ENCODE measurements at places on chromosomes 12 and 14. TPM values are rescaled to one million over a fixed set of nuclear protein-coding genes. Genes with fewer than 3 reads are reported as not detected.

The CEBPE gene
- total RNA-seq, result not detected

The TRHDE gene
- under 0.01 TPM for total RNA-seq

The DAZAP2 gene
- total RNA-seq, result 155 TPM

The UNC79 gene
- under 0.01 TPM for total RNA-seq

The WSB2 gene
- 116 TPM for total RNA-seq

The TRPV4 gene
- 1.4 TPM for total RNA-seq

The LRP1-AS gene
- not detected for total RNA-seq

GRCh38 chr12:57173089-57173488 lies 25.7 kb upstream of the LRP1-AS start:
- DNase-seq, result peak; percentile 44

DNA sequence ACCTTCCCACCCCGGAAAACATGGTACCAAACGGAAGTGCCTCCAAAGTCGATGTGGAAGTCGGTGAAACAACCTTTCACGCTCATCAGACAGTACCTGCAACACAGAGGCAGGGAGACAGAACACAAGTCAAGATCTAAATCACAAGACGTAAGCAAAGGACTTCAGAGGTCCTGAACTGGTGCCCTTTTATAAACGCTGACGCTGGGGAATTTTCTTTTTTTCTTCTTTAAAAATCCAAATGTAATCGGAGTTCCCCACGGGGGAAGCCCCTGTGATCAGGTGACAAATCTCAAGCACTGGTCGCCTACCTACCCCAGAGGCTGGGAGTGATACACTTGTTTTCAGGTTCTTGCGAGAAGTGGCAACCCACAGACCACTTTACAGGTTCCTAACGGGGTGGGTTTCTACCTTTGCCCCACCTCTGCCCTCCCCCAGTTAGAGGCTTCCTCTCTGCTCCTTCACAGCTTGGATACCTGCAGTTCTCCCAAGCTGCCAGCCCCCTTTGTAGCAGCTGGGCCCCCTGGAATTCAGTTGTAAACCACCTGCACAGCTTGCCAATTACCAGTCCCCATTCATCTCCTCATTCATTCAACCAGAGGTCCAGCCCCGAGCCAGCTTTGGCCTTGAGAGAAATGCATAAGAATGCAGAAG lies 46.2 kb downstream of the KDM2B start:
- no peak for DNase-seq

DNA sequence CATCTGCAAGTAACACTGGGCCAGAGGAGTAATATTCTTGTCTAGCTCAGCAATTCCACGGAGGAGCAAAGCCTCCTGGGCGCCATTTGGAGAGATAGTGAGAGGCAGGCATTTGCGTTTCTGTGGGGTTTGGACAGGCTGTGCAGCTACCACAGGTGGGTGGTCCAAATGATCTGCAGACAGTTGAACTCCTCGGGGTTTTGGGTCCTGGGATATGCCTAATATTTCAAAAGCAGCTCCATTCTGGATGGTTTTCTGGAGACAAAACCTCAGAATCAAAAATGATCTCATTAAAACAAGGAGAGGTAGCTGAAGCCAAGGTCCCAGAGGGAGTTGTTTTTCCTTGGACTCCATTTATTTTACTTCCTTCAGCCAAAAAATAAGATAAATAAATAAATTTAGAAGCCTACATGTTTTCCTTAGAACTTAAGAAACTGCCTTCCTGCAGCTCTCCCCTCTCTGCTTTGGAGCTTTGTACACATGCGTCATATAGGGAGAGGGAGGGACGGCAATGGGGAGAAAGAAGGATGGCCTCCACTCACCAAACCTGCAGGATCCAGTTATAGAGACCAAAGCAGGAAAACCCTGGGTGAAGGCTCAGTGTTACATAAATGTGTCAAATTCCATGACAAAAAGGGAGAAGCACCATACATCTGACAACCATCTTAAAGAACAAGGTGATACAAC lies 227.3 kb upstream of the DAAM1 start:
- no peak for DNase-seq

- DNase-seq, result no peak
Measured at GRCh38 chr14:106039400-106039799, 513.0 kb downstream of the TMEM121 start.

- no peak for DNase-seq
Measured at GRCh38 chr14:31578792-31579501, 17.7 kb downstream of the NUBPL start.

GRCh38 chr12:123532808-123533649 lies 490 bp downstream of the RILPL1 start:
- DNase-seq, result peak; percentile 58

GRCh38 chr12:122886161-122886560 lies 9.8 kb downstream of the VPS37B start:
- no peak for DNase-seq

GRCh38 chr12:125014526-125014925 lies 21.1 kb downstream of the BRI3BP start:
- DNase-seq, result no peak

DNA sequence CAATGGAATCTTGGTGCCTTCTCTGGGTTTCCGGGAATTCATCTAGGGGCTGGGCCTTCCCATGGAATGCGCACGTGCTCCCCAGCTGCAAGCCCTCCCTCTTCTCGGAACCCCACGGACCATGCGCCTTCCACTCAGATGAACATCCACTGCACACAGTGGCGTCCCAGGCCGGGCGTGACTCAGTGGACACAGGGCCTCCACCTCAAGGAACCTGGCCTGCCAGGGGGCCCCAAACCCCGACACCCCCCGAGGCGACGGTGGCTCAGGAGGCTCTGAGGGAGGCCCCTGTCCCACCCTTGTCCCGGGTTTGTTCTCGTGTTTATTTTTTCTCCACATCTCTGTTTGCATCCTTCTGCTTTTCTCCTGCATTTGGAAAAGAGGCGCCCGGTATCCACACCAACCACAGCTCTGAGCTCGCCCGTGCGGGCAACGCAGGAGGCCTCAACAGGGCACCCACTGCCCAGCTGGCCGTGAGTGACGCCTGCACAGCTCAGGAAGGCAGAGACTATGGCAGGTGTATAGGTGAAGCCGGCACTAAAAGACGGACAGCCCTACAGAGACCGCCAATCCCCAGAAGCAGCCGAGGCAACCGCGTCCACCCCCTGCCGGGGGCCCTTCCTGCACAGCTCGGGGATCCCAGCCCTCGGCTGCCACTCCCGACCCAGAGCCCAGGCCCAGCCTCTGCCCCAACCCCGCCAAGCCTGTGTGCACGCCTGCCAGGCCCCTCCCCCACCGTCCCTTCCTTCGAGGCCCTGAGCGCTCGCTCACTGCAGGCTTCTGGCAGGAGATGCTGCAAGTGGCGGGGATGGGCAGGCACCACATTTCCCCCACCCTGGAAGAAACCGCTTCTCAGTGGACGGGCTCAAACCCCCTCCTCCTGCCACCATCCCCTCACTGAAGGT lies 23.8 kb upstream of the GALNT9 start:
- no peak for DNase-seq

- DNase-seq, result no peak
Measured at GRCh38 chr14:33356181-33356580, 417.5 kb downstream of the NPAS3 start.

DNA sequence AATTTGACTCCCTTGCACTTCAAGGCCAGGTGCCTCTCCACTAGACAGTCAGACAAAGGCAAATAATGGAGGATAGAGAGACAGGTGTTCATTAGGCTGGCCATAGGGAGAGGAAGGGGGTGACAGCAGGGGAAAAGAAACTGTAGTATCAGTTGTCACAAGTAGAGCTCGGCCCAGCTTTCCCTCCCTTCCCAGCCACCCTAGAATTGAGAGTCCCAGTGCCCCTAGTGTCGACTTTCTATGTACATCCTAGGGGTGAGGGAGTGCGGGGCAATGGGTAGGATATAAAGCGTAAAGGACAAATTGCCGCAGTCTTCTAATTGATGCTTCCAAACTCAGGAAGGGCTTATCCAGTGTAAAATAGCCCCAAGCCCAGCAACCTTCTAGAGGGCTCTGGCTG lies 39.0 kb downstream of the BAZ2A start:
- DNase-seq, result no peak

- no peak for DNase-seq
Measured at GRCh38 chr12:129827102-129827865, 76.5 kb downstream of the TMEM132D start.

DNA sequence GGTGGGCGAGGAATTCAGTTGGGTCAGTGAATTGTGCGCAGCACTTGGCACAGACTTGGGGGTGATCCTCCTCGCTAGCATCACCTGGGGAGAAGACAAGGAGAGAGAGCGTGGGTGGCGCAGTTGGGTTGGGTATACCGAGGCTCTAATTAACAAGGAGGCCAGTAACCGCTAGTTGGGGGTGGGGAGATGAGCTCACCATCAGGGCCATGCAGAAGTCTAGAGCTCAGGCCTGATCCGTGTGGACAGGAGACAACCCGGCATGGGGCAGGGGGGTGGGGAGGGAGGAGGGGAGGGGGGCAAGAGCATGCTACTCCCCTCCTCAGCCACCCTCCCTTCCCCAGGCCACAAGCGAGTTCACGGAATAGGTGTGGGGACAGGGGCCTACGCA lies 580 bp downstream of the SALL2 start:
- no peak for DNase-seq

GRCh38 chr14:104586832-104587620 lies 7.5 kb downstream of the C14orf180 start:
- no peak for DNase-seq

DNA sequence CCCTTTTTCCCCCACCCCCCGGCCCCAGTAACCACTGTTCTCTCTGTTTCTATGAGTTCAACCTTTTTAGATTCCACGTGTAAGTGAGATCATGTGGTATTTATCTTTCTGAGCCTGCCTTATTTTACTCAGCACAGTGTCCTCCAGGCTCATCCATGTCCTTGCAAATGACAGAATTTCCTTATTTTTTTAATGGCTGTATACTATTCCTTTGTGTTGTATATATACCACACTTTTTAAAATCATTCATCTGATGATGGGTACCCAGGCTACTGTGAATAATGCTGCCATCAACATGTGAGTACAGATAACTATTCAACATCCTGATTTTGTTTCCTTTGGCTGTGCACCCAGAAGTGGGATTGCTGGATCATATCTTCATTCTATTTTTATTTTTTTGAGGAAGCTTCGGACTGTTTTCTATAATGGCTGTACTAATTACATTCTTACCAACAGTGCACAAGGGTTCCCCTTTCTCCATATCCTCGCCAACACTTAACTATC lies 54.7 kb downstream of the DDX51 start:
- DNase-seq, result peak; percentile 42

DNA sequence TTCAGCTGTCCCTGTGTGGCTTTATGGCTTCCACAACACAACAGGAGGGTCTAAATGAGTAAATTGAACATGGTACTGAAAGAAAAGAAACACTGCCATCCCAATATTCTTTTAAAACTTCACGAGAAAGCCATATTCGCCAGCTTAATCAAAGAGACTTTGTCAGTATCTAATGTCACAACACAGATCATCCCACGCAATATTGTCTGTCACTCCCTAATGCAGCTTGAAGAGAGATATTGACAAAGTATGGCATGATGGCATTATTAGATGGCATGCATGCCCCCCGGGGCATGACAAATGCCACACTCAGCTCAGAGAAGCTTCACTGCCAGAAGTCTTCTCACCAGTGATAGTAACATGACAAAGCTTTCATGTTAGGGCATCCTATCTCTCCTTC lies 197.8 kb downstream of the TTC8 start:
- DNase-seq, result no peak

- DNase-seq, result peak; percentile 16
Measured at GRCh38 chr12:20434996-20435395, 66.7 kb downstream of the PDE3A start.

DNA sequence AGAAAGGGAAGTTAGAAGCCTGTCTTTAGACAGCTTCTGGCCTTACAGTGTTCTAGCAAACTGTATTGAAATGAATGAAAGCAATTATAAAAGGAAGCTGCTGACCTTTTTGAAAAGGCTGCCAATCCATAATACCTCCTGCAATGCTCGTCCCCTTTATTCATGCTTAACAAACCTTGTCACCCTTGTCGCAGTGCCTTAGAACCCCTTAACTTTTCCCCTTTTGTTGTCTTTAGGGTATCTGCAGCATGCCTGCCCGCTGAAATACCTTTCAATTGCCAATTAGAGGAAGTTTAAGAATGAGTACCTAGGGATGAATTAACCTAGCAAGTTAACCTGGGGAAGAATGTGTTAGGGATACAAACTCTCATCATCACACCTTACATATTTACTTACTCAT lies 731.2 kb downstream of the RERGL start:
- DNase-seq, result no peak

- no peak for DNase-seq
Measured at GRCh38 chr14:84592770-84593169, 937.2 kb upstream of the FLRT2 start.

GRCh38 chr14:77124345-77125280 lies 17.0 kb downstream of the ZDHHC22 start:
- DNase-seq, result peak; percentile 69

GRCh38 chr14:21136024-21136423 lies 19.8 kb downstream of the OR5AU1 start:
- no peak for DNase-seq

GRCh38 chr14:64717870-64718269 lies 13.6 kb downstream of the PLEKHG3 start:
- DNase-seq, result no peak

DNA sequence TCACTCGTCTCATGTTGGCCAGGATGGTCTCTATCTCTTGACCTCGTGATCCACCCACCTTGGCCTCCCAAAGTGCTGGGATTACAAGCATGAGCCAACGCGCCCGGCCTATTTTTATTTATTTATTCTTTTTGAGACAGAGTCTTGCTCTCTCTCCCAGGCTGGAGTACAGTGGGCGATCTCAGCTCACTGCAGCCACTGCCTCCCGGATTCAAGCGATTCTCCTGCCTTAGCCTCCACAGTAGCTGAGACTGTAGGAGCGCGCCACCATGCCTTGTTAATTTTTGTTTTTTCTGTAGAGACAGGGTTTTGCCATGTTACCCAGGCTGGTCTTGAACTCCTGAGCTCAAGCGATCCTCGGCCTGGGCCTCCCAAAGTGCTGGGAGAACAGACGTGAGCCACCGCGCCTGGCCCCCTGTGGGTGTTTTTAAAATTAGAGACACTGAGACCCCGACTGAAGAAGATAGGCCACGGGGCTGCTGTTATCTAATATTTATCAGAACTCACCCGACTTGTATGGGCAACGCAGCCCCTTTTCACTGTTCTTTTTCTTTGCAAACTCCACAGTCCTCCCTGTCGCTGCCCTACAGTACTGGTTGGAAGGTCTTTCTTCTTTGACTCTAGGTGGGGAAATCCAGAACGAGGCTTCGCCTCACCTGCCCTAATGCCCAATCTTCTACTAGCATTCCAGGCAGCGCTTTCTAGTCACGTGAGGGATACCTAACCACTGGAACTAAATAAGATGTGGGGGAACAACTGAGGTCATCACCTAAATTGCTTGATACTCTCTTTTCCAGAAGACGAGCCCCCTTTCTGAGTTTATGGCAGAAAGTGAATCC lies 1.4 kb upstream of the GABARAPL1 start:
- DNase-seq, result no peak

All from dermis microvascular lymphatic vessel endothelial cell (primary cell).